Hair follicular keratinocyte (primary cell): ENCODE measurements at places on chromosomes 1 and 21. TPM values are rescaled to one million over a fixed set of nuclear protein-coding genes. Genes with fewer than 3 reads are reported as not detected.

SFN gene
- 1,687 and 1,807 TPM in 2 replicates for total RNA-seq

CHD5 gene
- total RNA-seq = 0.08 TPM in 1 of 2 replicates, not detected in the other

CDCA8 gene
- 13.4 and 34.4 TPM in 2 replicates for total RNA-seq

ITGB2 gene
- total RNA-seq = 1.6 and 3.5 TPM in 2 replicates

WDR64 gene
- total RNA-seq = not detected in 2 replicates

TSACC gene
- 0.86 TPM in 1 of 2 replicates, not detected in the other for total RNA-seq

PPIE gene
- 54.5 and 58.6 TPM in 2 replicates for total RNA-seq

PRAMEF12 gene
- total RNA-seq = not detected in 2 replicates

TMEM234 gene
- total RNA-seq = 7.2 and 13.5 TPM in 2 replicates

USF1 gene
- total RNA-seq = 20.1 and 30.0 TPM in 2 replicates

SLC9C2 gene
- total RNA-seq = not detected in 2 replicates

RIMKLA gene
- not detected in 2 replicates for total RNA-seq

FOXD3 gene
- not detected in 2 replicates for total RNA-seq

S100A7 gene
- 5.2 and 13.3 TPM in 2 replicates for total RNA-seq

HENMT1 gene
- total RNA-seq = 1.6 and 6.7 TPM in 2 replicates

PALMD gene
- total RNA-seq = 4.1 and 5.4 TPM in 2 replicates

HMCN1 gene
- 0.95 and 3.7 TPM in 2 replicates for total RNA-seq

AIRE gene
- total RNA-seq = not detected in 2 replicates

EVA1B gene
- total RNA-seq = 20.1 and 36.5 TPM in 2 replicates

RUNX3 gene
- total RNA-seq = 0.15 TPM in 1 of 2 replicates, not detected in the other

OR10J1 gene
- not detected in 2 replicates for total RNA-seq

ST6GALNAC3 gene
- total RNA-seq = 0.16 and 0.38 TPM in 2 replicates

CDKN2C gene
- 1.6 and 6.6 TPM in 2 replicates for total RNA-seq

FGR gene
- total RNA-seq = 0.23 TPM in 1 of 2 replicates, not detected in the other

C1orf226 gene
- 0.08 and 0.34 TPM in 2 replicates for total RNA-seq

RNU1-2 gene
- total RNA-seq = under 0.01 TPM in 2 replicates

NTNG1 gene
- 0.31 TPM in 1 of 2 replicates, not detected in the other for total RNA-seq

FBXO42 gene
- total RNA-seq = 9.8 and 12.2 TPM in 2 replicates

CFHR3 gene
- not detected in 2 replicates for total RNA-seq

CXADR gene
- total RNA-seq = 10.1 and 11.7 TPM in 2 replicates
